AG20443 (cell line): ENCODE measurements at places on chromosomes 5 and 9.

GRCh38 chr5:148620091-148620490 is 34.2 kb downstream of the HTR4 start:
- no peak for DNase-seq

DNA sequence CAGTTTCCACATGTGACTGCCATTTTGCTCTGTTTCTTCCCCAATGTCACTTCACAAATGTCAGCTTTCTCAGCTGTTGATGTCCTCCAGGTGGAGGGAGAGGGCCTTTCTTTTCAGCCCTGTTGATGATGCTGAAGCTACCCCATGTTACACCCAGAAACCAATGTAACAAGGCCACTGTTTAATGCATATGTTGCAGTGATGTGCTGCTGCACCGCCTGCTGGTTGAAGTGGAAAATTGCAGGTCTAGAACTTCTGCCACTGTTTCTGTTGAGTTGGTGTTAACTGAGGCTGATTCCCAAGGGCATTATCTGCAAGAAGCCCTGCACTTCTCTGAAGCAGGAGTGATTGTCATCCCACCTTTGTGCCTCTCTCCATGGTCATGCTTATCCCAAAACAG is 428.4 kb downstream of the KDM4C start:
- no peak for DNase-seq

GRCh38 chr5:156148301-156148700 is 178.7 kb upstream of the SGCD start:
- DNase-seq = no peak

DNA sequence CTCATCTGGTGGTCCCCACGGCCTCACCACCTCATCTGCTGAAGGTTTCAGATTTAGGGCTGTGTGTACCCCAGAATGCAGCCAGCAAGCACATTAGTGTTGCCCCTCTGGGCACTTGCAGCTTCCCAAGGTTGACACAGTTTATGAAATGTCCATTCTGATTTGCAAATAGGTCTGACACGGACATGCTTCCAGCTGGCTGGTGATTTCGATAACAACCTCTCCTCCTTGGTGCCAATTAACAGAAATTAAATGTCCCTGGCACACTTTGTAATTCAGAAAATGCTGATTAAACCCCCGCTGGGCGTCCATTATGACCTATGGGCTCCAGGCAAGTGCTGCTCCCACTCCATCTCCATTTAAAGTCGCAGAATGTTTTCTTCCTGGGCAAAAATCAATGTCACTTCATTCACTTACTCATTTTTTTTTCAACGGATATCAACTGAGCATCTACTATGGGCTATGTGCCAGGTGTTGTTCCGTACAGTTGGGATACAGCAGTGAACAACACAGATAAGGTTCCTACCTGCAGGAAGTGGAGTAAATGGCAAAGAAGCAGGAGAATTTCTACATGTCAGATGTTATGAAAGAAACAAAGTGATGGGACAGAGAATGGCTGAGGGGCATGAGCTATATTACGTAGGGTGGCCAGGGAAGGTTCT is 32.0 kb downstream of the PLAC8L1 start:
- no peak for DNase-seq

DNA sequence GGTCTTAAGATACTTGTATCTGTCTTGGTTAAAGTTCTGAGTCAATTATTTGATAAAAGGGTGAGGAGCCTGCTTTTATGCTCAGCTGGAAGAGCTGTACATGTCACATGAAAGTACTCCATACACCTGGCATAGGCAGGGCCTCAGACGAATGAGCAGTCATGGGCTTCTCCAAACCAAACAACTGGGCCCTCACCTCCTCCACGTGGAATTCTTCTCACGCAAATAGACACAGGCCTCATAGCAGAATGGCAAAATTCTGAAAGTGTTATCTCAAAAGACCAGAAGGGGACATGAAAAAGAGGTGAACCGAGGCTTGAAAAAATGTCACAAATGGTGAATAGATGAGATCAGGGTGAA is 48.6 kb downstream of the FAM240B start:
- DNase-seq = no peak

DNA sequence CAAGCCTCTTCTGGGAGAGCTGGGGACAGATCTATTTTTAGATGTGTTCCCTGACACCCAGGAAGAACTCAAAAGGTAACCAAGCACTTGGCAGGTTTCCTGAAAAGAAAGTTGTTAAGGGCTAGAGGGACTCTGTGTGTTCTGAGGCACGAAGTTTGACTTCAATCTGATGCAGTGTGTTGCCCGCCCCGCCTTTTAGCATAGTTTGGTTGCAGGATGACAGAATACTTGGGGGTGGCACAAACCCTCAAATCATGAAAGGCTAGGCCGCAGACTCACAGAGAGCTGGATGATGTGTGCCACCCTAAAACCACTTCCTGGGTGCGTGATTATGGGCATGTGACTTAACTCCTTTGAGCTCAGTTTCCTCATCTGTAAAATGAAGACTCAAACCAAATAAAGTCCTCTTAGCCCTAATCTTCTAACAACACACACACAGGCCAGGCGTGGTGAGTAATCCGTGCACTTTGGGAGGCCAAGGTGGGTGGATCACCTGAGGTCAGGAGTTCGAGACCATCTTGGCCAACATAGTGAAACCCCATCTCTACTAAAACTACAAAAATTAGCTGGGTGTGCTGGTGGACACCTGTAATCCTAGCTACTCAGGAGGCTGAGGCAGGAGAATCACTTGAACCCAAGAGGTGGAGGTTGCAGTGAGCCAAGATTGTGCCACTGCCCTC is 12.8 kb upstream of the NDFIP1 start:
- no peak for DNase-seq

- no peak for DNase-seq
These were observed 36.9 kb downstream of the MACROH2A1 start for GRCh38 chr5:135362102-135362501.

- no peak for DNase-seq
These were observed 247.5 kb downstream of the NSG2 start for GRCh38 chr5:174293006-174293405.

DNA sequence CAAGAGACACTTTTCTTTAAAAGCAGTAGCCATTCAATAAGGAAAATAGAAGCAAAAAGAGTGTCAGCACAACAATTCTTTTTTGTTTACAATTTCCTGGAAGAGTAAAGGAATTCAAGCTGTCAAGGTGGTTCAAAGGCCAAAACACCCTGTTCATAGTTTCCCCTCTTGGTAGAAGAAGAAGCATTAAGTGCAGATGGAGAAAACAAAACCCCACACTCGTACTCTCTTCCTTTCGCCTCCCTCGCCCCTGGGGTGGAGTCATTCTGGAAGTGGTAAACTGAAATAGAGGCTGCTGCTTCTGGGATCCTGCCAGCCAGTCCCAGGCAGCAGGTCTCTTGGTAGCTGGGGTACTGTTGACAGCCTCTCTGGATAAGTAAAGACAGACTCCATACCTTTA is 105.0 kb downstream of the ANKRD55 start:
- DNase-seq = no peak

DNA sequence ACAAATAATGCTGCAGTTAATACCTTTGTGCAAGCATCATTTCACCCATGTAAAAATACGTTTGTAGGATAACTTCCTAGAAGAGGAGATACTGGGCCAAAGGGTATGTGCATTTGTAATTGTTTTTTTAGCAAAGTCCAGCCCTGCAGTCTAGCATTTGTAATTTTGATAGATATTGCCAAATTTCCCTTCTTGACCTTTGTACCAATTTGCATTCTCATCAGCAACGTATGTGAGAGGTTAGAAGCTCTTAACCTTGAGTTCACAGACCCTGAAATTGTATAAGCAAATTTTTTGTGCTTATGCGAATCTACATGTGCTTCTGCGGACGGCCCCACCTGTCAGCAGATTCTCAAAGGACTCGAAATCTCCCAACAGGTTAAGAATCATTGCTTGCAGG is 18.6 kb upstream of the TOMM5 start:
- DNase-seq = no peak

- DNase-seq = no peak
These were observed 58.9 kb downstream of the ARSB start for GRCh38 chr5:78926252-78926651.

- no peak for DNase-seq
These were observed 48.1 kb downstream of the FNBP1 start for GRCh38 chr9:129994882-129995281.

DNA sequence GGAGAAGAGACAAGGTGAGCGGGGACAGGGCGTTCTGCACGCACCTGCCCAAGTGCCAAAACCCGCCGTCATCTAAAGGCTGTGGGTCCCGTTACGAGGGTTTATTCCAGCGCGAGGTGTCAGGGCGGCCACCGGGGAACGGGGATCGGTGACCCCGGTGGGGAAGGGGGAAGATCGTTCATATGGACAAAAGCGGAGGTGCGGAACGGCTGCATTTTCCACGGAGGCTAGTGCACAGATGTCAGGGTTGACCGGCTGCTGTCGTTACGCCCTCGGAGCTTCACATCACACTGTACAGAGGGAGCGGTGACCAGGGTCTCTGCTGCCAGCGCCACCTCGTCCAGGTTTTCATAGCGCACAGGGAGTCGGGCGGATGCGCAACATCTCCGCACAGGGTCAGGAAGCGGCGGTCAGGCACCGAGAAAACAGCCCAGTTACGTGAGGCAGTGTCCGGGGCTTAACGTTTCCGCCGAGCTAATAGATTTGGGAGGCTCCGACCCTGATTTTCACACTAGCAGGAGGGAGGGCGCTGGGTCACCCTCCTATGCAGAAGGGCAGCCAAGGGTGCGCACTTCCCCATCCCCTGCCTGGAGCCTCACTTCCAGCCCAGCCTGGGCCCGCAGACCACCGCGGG is 13.5 kb downstream of the BTNL9 start:
- no peak for DNase-seq

DNA sequence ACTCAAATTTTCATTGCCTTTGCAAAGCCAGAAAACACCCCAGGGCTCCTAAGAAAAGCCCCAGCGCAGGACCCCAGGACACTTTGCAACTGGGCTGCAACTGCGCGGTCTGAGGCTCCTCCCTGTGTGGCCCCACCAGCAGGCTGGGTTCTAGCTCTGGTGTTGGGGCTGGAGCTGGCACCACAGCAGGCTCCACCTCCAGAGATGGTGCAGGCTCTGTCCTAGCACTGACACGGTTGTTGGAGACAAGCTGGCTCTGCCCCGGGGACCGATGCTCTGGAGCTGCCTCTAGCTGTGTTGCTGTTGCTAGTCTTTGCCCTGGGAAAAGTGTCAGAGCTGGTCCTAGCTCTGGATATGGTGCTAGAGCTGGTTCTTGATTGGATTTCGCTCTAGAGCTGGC is 13.6 kb downstream of the LCN10 start:
- DNase-seq = no peak

GRCh38 chr5:54965806-54966205 is 19.6 kb downstream of the ESM1 start:
- no peak for DNase-seq

GRCh38 chr9:136354592-136355085 is 8.9 kb downstream of the DNLZ start:
- peak; percentile 64 for DNase-seq

DNA sequence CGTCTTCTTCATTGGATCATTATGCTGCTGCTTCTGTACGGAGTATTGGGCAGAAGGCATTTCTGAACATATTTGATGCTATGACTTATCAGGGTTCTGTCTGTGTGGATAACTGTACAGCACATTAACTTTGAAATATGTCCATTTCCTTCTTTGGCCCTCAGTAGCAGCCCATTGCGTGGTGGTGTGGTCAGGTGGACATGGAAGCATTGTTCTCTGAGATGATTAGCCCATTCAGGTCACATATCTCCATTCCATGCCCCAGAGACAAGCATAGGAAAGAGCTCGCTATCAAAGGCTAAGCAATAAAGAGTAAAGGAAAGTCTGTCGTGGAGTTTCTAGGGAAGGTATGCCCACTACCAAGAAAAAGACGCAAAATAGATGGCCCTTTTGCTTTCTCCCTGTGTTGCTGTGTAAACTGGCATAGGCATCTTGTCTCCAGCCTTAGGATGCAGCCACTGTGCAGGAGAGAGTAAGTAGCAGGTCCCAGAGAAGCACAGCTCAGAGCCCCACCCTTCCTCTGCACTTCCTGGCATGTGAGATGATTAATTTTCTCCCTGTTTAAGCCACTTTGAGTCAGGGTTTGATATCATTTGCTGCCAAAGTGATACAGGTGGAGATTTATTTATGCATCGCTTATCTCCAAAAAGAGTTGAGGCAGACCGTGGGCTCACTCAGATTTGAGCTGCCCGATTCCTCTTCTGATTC is 221.9 kb downstream of the PDZD2 start:
- no peak for DNase-seq

DNA sequence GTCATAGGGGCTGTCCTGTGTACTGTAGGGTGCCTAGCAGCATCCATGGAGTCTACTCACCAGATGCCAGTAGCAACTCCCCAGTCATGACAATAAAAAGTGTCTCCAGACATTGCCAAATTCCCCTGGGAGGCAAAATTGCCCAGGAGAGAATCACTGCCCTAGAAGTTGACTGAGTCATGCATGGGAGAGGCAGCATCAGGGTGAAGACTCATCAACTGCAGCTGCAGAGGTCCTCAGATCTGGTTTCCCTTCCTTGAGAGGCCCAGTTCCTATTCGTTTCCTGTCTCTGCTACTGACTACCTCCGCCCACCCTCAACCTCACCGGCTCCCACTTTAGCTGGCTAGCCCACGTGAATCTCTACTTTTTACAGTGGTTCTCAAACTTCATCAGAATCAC is 88.6 kb upstream of the AGXT2 start:
- peak; percentile 69 for DNase-seq

GRCh38 chr9:112433499-112434392 is 52.9 kb upstream of the KIAA1958 start:
- DNase-seq = no peak

GRCh38 chr9:6183227-6183551 is 32.4 kb upstream of the IL33 start:
- no peak for DNase-seq

GRCh38 chr5:135040333-135041144 is 6.5 kb upstream of the PITX1 start:
- peak; percentile 48 for DNase-seq

DNA sequence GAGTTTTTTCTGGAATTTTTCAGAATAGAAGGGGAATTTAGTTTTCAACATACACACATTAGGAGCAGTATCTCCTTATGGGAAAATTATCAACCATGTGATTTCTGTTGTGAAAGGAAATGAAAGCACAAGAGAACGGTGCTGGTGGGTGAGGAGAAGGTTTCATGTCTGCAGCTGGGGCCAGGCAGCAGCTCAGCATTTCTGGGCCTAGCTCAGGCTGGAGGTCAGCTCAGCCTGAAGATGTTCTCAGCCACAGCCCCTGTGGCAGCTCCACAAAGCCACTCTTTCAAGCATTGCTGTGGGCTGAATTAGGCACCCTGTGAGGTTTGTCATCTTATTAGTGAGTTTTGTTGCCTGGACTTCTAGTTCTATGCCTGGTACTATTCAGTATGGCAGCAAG is 90.3 kb downstream of the DIRAS2 start:
- no peak for DNase-seq

- no peak for DNase-seq
These were observed 5.5 kb downstream of the QRFP start for GRCh38 chr9:130890870-130891687.

GRCh38 chr5:135376961-135377624 is 21.9 kb downstream of the MACROH2A1 start:
- DNase-seq = no peak

DNA sequence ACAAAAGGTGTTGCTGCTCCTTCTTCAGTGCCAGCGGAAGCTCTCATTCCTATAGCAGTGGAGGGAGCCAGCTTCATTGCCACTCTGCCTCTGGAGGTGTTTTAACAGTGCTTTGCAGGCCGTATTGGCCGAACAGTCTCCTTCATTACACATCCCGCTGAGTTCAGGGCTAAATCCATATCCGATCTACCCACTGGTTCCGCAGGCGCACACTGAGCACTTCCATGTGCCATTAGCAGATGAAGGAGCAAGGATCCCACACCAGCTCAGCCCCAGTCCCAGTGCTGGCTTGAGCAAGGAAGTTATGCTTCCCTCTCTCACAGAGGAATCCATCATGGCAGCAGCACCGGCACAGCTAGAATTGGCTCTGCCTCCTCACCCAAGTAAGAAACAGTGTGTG is 121.2 kb upstream of the IRX2 start:
- no peak for DNase-seq
